Stimulated activated CD8-positive, alpha-beta memory T cell treated with anti-CD3 and anti-CD28 coated beads, Interleukin-4, amount 100 ng/mL, for 1 hour (primary cell): ENCODE measurements at places on chromosomes 12 and 14.

GRCh38 chr14:69712599-69713088 lies 54.3 kb upstream of the SRSF5 start:
- no peak for DNase-seq

- no peak for DNase-seq
These were observed 70.6 kb upstream of the PRICKLE1 start for GRCh38 chr12:42660117-42660516.

- no peak for DNase-seq
These were observed 98.8 kb upstream of the NTF3 start for GRCh38 chr12:5333096-5333495.

- no peak for DNase-seq
These were observed 59.8 kb downstream of the CNTN1 start for GRCh38 chr12:40752011-40752410.

- no peak for DNase-seq
These were observed 10.8 kb upstream of the GPRC5A start for GRCh38 chr12:12880537-12880936.

DNA sequence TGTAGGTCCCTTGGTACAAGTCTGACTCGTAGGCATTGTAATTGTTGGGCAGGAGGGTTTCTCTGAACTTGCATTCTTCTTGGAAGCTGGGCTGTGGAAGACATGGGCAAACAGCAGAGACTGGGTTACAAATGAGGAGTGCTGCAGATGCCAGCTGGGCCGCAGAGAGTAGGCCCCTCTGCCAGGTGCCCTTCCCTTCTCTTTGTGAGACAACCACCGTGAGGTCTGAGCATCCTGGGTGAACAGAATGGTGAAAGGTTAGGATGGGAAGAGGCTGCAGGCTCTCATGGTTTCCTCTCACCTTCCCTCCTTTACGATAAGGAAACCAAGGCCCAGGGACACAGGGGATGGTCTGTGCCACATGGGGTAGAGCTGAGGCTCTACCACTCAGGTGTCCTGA lies 11.3 kb downstream of the FGF6 start:
- no peak for DNase-seq

DNA sequence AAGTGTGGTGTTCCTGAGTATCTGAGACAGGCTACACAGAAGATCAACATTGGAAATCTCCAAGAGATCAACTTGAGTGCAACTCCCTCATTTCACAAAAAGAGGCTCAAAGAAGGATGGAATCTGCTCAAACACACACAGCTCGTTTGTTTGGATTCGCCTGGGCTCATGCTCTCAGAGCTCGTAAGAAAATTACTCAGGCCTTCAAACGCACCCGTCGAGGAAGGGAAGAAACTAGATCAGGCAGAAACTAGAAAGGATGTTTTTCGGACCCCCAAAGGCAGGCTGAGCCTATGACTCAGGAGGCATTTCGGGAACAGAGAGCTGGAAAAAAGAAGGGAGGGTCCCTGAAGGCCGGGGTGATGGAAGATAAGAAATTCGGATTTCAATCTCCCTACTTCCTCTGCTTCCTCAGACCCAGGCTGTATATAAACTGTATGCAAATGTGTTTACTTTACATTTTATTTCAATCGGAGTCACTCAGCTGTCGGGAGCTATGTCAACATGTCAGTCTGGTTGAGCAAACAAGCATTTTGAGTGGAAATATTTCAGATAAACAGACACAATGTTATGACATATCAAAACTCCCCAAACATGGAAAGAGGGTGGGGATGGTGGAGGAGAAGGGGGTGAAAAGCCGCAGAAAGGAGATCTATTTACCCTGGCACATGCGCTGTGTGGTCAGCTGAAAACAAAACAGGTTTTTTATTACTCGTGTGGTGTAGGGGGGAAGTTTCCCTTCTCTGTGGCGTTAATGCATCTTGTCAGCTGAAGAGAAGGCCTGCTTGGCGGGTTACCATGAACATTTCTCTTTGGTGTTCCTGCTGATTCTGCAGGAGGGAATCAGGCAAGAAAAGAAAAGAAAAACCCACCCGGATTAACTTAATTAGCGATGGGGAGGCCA lies 129.1 kb upstream of the TBX3 start:
- no peak for DNase-seq

- no peak for DNase-seq
These were observed 3.4 kb downstream of the NACA start for GRCh38 chr12:56721721-56722120.

- no peak for DNase-seq
These were observed 30.4 kb downstream of the CDC42BPB start for GRCh38 chr14:103026988-103027387.

DNA sequence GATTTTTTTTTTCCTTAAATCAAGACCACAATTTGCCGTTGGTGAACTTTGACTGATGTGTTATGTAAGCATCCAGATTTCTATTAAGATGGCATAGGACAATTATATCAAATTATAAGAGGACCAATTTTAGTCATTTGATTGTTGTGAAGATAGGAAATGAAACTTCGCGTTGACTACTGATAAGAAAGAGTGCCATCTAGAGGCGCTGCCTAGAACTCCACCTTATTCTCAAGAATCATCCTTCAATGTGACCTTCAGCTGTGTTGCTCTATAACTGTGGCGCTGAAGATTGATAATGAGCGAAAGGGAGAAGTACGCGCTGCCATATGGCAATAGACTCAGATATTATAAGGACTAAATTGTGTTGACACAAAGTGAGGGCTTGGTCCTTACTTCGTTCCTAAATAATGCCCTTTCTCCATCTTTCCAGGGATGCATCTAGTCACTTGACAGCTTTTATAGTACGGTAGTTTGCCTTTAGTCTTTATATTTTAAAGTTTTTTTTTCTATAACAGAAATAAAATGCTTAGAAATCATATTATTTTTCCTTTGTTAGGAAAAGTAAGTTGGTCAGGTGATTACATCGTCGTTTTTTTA lies 350.8 kb upstream of the STXBP6 start:
- no peak for DNase-seq

DNA sequence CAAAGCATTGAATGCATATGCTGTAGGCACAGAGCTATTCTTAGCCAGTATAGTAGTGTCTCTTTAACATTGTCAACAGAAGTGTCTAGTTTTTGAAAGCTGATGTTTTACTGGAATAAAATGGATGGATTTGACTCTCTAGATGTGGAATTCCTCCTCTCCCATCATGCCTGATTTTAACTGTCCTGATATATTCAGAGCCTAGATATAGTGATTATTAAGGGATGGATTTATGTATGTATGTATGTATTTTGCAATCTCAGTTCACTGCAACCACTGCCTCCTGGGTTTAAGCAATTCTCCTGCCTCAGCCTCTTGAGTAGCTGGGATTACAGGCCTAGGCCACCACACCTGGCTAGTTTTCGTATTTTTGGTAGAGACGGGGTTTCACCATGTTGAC lies 144.8 kb upstream of the NAV3 start:
- DNase-seq = no peak

DNA sequence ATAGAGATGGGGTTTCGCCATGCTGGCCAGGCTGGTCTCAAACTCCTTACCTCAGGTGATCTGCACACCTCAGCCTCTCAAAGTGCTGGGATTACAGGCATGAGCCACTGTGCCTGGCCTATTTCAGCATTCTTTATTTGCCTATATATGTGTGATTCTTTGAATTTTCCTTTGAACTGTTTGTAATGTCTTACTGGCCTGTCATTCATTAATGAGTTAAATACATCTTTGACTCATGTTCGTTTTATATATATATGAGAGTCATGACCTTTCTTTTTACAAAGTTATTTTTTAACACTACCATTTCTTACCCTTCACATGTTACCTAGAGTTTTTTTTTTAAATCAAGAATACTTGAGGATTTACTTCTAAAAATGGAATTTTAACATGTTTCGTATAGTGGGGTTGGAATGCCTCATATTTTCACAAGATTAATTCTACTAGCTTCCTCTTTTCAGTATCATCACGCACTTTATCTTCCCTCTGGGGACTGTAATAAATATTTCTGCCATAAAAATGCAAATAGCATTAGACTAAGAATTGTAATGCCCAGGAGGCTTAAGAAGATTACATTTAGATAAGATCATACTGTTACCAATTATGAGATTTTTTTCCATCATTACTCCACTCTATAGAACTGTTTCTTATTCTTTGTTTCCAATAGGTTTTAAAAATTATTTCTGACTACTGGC lies 66.7 kb downstream of the NTN4 start:
- DNase-seq = no peak

- no peak for DNase-seq
These were observed 5.7 kb upstream of the KRT5 start for GRCh38 chr12:52525661-52526499.

- DNase-seq = no peak
These were observed 28.1 kb downstream of the DYRK2 start for GRCh38 chr12:67676624-67677023.
